ENCODE measurements at places on chromosomes 16 and 17. TPM values are rescaled to one million over a fixed set of nuclear protein-coding genes. Genes with fewer than 3 reads are reported as not detected.

Gene WNT3
- 0.65 TPM for total RNA-seq

Gene SCGB1C2
- total RNA-seq, result not detected

Gene HSF4
- total RNA-seq, result 6.4 TPM

Gene MT1A
- not detected for total RNA-seq

Gene MYOCD
- total RNA-seq, result 0.16 TPM

Gene MT4
- not detected for total RNA-seq

Gene CNTROB
- total RNA-seq, result 34.9 TPM

Gene ORMDL3
- 46.9 TPM for total RNA-seq

Gene TNFRSF13B
- total RNA-seq, result not detected

Measured in fibroblast of the aortic adventitia (primary cell).